ENCODE measurements at places on chromosomes 16 and 17. TPM values are rescaled to one million over a fixed set of nuclear protein-coding genes. Genes with fewer than 3 reads are reported as not detected.

Gene CACNG4
- total RNA-seq, result 2.0 TPM

Gene SPNS2
- total RNA-seq, result 24.1 TPM

Gene SLC6A2
- total RNA-seq, result 4.1 TPM

Gene C17orf50
- not detected for total RNA-seq

Measured in skin of body (tissue), 3 donors.